ENCODE measurements at places on chromosomes 2 and 18. TPM values are rescaled to one million over a fixed set of nuclear protein-coding genes. Genes with fewer than 3 reads are reported as not detected.

C2orf81 gene
- 7.5 TPM for total RNA-seq

CD226 gene
- total RNA-seq: 95.7 TPM

ANKRD29 gene
- total RNA-seq: not detected

RND3 gene
- total RNA-seq: not detected

PAX8 gene
- total RNA-seq: 2.3 TPM

GAREM2 gene
- total RNA-seq: 3.2 TPM

TUBB8B gene
- not detected for total RNA-seq

ZNF513 gene
- total RNA-seq: 17.6 TPM

ANKRD30BL gene
- total RNA-seq: not detected

METAP1D gene
- total RNA-seq: 7.2 TPM

AMER3 gene
- not detected for total RNA-seq

RAB12 gene
- total RNA-seq: 20.7 TPM

MYO1B gene
- total RNA-seq: 0.14 TPM

RFX8 gene
- 1.3 TPM for total RNA-seq

GRP gene
- total RNA-seq: not detected

LYPD6 gene
- total RNA-seq: not detected

SP5 gene
- total RNA-seq: not detected

CKAP2L gene
- not detected for total RNA-seq

ALMS1 gene
- total RNA-seq: 42.9 TPM

KCNIP3 gene
- not detected for total RNA-seq

FEV gene
- total RNA-seq: not detected

FHOD3 gene
- not detected for total RNA-seq

SERPINB11 gene
- total RNA-seq: not detected

VWC2L gene
- not detected for total RNA-seq

CXCR1 gene
- total RNA-seq: not detected

SLC9A4 gene
- 0.08 TPM for total RNA-seq

REG1B gene
- not detected for total RNA-seq

GNLY gene
- total RNA-seq: 17.2 TPM

NR4A2 gene
- total RNA-seq: 2.1 TPM

TXNDC2 gene
- total RNA-seq: not detected

NEB gene
- total RNA-seq: 2.1 TPM

HOXD13 gene
- total RNA-seq: not detected

UGT1A4 gene
- not detected for total RNA-seq

ST8SIA5 gene
- not detected for total RNA-seq

ACTG2 gene
- not detected for total RNA-seq

BCL11A gene
- 0.12 TPM for total RNA-seq

PRSS56 gene
- total RNA-seq: not detected

MOB1A gene
- 135 TPM for total RNA-seq

ALPP gene
- total RNA-seq: not detected

TEKT4 gene
- not detected for total RNA-seq

UGT1A8 gene
- total RNA-seq: not detected

CFLAR gene
- 222 TPM for total RNA-seq

KIF5C gene
- 21.3 TPM for total RNA-seq

CTAGE1 gene
- not detected for total RNA-seq
